ENCODE measurements at places on chromosomes 12 and 14. TPM values are rescaled to one million over a fixed set of nuclear protein-coding genes. Genes with fewer than 3 reads are reported as not detected.

SLC2A14 gene
- 7.4 TPM for total RNA-seq

ATF1 gene
- 51.4 TPM for total RNA-seq

TAS2R9 gene
- total RNA-seq: not detected

MEG3 gene
- 3.8 TPM for total RNA-seq

SPATA7 gene
- 2.1 TPM for total RNA-seq

SPIC gene
- not detected for total RNA-seq

LRRC10 gene
- total RNA-seq: not detected

LMNTD1 gene
- not detected for total RNA-seq

- H3K27ac ChIP-seq: no peak overlapping the region
- H3K27me3 ChIP-seq: no peaks in the 10 kb centered on the region
- peaks cover 39% of the 10 kb centered on the region for H3K36me3 ChIP-seq
- H3K4me3 ChIP-seq: no peak overlapping the region
- no peak for DNase-seq
Observed at GRCh38 chr12:109991586-109991985, 4.6 kb downstream of the GIT2 start.

GRCh38 chr14:105531088-105531893 lies 4.9 kb downstream of the TMEM121 start:
- no peak overlapping the region for H3K27ac ChIP-seq
- no peaks in the 10 kb centered on the region for H3K36me3 ChIP-seq
- H3K4me1 ChIP-seq: peaks cover 55% of the 10 kb centered on the region
- no peak overlapping the region for H3K4me3 ChIP-seq
- 0 out of 3 replicates have a peak, but pooled peaks cover 2% of the 10 kb centered on the region for H3K27me3 ChIP-seq

GRCh38 chr12:15356951-15357364 lies 34.6 kb downstream of the PTPRO start:
- DNase-seq: no peak
- no peaks in the 10 kb centered on the region for H3K36me3 ChIP-seq
- no peaks in the 10 kb centered on the region for H3K4me1 ChIP-seq
- H3K4me3 ChIP-seq: no peak overlapping the region

DNA sequence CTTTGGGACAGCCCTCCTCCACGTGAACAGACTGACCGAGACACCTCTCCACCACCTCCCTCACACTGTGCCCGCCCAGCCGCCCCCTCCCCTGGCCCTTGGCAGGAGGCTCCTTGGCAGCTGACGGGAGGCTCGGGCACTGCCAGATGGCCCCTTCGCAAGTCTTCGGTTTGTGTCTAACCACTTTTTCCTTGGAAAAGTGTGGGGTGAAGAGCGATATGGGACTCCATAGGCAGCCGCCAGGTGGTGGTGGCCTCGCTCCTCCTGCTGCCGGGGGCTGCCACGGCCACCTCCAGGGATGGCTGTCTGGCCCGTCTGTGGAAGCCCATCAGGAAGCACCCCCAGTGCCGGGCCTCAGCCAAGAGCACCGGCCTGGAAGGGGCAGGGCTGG lies 58.7 kb downstream of the LRCOL1 start:
- H3K27me3 ChIP-seq: no peaks in the 10 kb centered on the region
- no peak for DNase-seq
- no peaks in the 10 kb centered on the region for H3K4me1 ChIP-seq
- no peak overlapping the region for H3K27ac ChIP-seq
- no peaks in the 10 kb centered on the region for H3K36me3 ChIP-seq

DNA sequence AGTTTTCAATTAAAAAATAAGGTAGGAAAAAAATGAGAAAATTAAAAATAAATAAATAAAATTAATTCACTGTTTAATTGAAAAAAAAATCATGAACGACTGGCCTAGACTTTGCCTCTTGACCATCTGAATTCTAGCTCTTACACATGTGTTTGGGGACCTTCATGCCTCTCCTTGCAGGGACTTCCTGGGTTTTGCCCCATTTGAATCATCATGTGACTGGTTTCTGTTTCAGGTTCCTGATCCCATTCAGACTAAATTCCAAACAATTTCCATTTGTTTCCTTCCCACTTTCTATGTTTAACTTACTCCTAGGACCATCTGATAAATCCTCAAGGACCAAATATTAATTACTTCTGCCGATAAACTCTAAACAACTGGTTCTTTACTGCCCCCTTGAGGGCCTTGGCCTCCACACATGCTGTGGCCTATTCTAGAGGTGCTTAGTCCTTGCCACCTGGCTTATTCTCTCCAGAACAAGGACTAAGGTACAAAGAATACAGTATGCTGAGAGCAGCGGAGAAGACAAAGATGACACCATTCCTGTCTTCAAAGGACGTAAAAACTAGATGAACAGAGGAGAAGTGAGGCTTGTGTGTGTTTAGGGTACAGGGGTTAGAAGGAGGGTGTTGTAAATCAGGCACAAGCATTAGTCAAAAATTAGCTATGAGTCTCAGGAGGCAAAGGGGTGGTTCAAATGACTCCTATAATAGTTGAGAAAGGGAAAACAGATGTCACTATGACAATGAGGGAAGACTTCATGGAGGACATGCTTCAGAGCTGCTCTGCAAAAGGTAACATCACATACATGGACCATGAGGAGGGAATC lies 125.8 kb upstream of the AVPR1A start:
- no peaks in the 10 kb centered on the region for H3K27me3 ChIP-seq
- no peak overlapping the region for H3K27ac ChIP-seq
- peak; percentile 38 for DNase-seq
- no peaks in the 10 kb centered on the region for H3K36me3 ChIP-seq
- no peaks in the 10 kb centered on the region for H3K4me1 ChIP-seq

- H3K27ac ChIP-seq: no peak overlapping the region
- no peak overlapping the region for H3K4me3 ChIP-seq
- peaks cover 17% of the 10 kb centered on the region for H3K27me3 ChIP-seq
- no peak for DNase-seq
Observed at GRCh38 chr14:92556255-92556741, 42.7 kb downstream of the RIN3 start.

- no peak overlapping the region for H3K4me3 ChIP-seq
- DNase-seq: no peak
- H3K36me3 ChIP-seq: no peaks in the 10 kb centered on the region
Observed at GRCh38 chr12:116213014-116213413, 64.5 kb downstream of the MED13L start.

DNA sequence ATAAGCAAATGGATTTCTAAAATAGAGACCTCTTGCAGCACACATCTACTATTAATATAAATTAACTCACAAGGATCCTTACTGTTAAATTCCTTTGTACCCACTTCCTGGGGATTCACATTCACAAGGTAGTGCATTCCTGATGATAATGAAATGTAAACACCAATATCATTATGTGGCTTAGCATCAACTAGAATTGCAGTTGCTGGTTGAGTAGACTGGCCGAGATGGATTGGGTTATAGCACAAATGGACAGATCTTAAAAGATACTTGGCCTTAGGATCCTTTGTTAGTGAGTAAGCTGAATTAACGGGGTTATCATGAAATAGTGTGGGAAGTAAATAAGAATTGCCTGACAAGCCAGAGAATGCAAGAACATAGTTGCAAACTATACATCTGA lies 369.1 kb downstream of the AEBP2 start:
- H3K36me3 ChIP-seq: no peaks in the 10 kb centered on the region
- H3K4me3 ChIP-seq: no peak overlapping the region
- DNase-seq: no peak
- H3K27me3 ChIP-seq: no peaks in the 10 kb centered on the region
- H3K4me1 ChIP-seq: no peaks in the 10 kb centered on the region

GRCh38 chr14:27881646-27882045 lies 884.9 kb upstream of the FOXG1 start:
- H3K36me3 ChIP-seq: no peaks in the 10 kb centered on the region
- H3K27me3 ChIP-seq: no peaks in the 10 kb centered on the region
- no peak overlapping the region for H3K4me3 ChIP-seq
- no peak overlapping the region for H3K27ac ChIP-seq
- H3K4me1 ChIP-seq: no peaks in the 10 kb centered on the region

DNA sequence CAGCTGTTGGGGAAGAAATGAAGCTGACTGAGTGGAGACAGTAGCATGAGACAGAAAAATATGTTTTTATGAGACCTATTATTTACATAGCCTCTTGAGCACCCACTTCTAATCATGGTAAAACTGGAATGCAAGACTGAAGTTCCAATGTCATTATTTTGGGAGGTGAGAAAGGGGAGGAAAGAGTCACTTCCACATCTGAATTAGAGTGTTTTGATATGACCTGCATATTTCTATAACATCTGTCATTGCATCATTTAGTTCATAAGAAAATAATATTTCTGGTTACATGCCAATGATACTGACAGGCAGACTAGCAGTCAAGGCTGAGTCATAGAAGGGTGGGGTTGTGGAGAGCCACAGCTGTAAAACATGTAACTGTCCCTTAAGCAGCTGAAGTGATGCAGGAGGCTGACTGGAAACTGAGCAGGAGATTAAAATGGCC lies 26.7 kb downstream of the NTN4 start:
- no peaks in the 10 kb centered on the region for H3K36me3 ChIP-seq
- DNase-seq: peak; percentile 6
- H3K4me3 ChIP-seq: no peak overlapping the region
- H3K27me3 ChIP-seq: peaks cover 6% of the 10 kb centered on the region
- no peak overlapping the region for H3K27ac ChIP-seq
- no peaks in the 10 kb centered on the region for H3K4me1 ChIP-seq

DNA sequence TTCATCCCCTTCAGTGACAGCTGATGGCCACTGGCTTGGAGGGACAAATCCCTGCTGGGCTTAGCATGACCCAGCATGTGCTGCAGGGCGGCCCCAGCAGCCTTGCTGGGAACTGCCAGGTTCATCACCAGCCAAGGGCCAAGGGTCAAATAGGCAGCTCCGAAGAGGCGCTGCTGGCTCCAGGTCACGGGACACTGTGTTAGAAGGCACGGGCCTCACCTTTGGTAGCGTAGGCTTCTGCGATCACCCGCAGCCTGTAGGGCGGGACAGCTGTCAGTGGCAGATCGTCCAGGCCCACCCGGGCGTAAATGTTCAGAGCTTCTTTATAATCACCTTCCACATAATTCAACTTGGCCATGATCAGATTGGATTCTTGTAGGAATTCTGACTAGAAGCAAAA lies 35.7 kb downstream of the TTC7B start:
- H3K27me3 ChIP-seq: no peaks in the 10 kb centered on the region
- H3K36me3 ChIP-seq: peaks cover 57% of the 10 kb centered on the region
- no peak overlapping the region for H3K4me3 ChIP-seq
- DNase-seq: no peak

DNA sequence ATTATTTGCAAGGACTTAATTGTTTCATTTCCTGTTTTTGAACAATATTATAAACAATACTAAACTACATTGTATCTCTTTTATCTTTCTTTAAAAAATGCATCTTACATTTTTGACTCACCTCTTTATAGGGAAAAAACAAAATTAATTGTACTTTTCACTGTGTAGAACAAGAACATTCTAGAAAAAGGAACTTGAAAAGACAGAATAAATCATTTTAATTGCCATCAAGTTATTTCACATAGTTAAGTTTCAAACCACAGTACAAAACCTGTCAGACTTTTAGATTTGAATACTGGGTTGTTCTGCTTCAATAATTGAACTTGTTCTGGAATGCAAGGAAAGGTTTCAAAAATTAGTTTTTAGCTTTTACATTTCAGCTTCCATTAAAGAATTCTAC lies 50.0 kb downstream of the SLC38A6 start:
- no peak for DNase-seq
- H3K4me3 ChIP-seq: no peak overlapping the region
- peaks cover 3% of the 10 kb centered on the region for H3K36me3 ChIP-seq
- no peaks in the 10 kb centered on the region for H3K4me1 ChIP-seq
- H3K27me3 ChIP-seq: no peaks in the 10 kb centered on the region
- no peak overlapping the region for H3K27ac ChIP-seq

GRCh38 chr12:14564336-14564959 lies 3.2 kb downstream of the PLBD1 start:
- H3K4me1 ChIP-seq: peaks cover 10% of the 10 kb centered on the region
- no peak overlapping the region for H3K4me3 ChIP-seq
- DNase-seq: no peak
- H3K36me3 ChIP-seq: no peaks in the 10 kb centered on the region

- H3K27ac ChIP-seq: no peak overlapping the region
- no peak overlapping the region for H3K4me3 ChIP-seq
- no peaks in the 10 kb centered on the region for H3K27me3 ChIP-seq
- no peaks in the 10 kb centered on the region for H3K4me1 ChIP-seq
Observed at GRCh38 chr12:103392722-103393121, 103.0 kb downstream of the C12orf42 start.

DNA sequence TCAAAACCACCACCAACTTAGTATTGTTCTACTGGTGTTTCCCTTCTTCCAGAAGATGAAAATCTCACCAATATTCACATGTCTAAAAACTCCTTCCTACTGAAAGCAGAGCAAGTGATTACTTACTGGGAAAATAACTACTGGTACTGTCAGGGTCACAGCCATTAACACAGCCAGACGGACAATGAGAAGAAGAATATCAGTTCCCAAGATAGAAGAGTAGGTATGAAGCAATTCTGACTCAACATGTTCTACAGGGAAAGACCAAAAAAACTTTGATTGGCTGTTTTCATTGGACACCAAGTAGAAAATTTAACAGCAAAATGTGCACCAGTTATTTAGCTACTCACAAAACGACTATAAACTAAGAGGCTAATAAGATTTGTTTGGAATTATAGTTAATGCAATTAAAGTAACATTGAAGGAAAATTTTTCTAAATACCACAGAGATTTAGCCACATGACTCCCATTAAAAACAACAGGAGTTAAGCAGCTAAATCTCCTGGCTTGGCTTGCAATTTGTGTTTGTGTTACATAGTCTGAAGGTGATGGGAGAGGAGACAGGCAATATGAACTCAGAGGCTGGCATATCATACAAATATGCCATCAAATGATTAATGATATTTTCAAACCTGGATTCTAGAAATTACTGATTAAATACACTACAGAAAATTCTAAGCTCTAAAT lies 9.5 kb downstream of the SLC38A2 start:
- no peak for DNase-seq
- no peaks in the 10 kb centered on the region for H3K27me3 ChIP-seq
- no peak overlapping the region for H3K27ac ChIP-seq
- H3K36me3 ChIP-seq: peaks cover 94% of the 10 kb centered on the region

- no peaks in the 10 kb centered on the region for H3K27me3 ChIP-seq
- no peak overlapping the region for H3K4me3 ChIP-seq
- DNase-seq: no peak
- H3K4me1 ChIP-seq: no peaks in the 10 kb centered on the region
- H3K36me3 ChIP-seq: no peaks in the 10 kb centered on the region
Observed at GRCh38 chr14:86430853-86431252, 900.9 kb downstream of the FLRT2 start.

DNA sequence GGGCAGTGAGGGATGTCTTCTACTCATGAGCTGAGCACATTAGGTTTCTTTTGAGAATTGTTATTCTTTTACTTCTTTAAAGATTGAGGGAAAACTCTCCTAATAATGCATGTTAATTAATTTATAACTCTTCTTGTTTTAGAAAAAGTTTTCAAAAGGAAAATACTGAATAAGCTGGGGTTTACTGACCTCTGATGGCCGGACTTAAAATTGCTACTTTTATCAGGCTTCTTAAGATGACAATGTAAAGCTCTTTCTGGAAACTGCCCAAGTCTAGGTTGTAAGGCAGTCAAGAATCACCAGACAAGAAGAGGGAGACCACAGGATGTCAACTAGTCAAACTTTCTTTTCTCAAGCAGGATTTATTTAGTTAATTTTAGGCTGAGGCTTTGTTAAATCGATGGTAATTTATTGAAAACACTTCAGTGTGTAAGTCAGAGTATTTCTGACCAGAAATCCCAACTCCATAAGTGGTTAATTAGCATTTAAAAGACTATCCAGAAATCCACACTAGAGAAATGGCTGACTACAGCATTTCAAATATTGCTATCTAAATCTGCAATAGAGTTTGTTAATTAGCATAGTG lies 82.1 kb downstream of the AVPR1A start:
- H3K4me1 ChIP-seq: no peaks in the 10 kb centered on the region
- H3K36me3 ChIP-seq: no peaks in the 10 kb centered on the region
- H3K27me3 ChIP-seq: no peaks in the 10 kb centered on the region
- H3K27ac ChIP-seq: no peak overlapping the region
